Activated CD8-positive, alpha-beta T cell treated with anti-CD3 and anti-CD28 coated beads for 36 hours (primary cell): ENCODE measurements at places on chromosomes 5 and 9.
A peak's percentile ranks its signal among the peaks of the same experiment; 100 is the strongest.

DNA sequence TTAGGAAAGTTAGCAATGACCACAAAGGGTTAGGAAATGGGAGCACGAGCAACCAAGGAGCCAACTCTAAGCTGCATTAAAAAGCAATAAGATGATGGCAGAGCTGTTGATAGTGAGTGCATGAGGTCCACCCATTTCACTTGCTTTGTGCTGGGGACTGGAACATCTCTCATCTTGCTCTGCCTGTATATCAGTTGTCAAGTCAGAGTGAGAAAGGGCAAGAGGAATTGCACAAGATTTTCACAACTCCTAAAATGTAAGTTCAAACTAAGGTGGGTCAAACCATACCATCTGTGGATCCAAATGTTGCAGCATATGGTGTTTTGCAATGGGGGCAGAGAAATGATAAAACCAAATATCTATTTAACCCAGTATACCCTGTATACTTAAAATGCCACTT lies 2.8 kb upstream of the ESM1 start:
- no peak for DNase-seq

DNA sequence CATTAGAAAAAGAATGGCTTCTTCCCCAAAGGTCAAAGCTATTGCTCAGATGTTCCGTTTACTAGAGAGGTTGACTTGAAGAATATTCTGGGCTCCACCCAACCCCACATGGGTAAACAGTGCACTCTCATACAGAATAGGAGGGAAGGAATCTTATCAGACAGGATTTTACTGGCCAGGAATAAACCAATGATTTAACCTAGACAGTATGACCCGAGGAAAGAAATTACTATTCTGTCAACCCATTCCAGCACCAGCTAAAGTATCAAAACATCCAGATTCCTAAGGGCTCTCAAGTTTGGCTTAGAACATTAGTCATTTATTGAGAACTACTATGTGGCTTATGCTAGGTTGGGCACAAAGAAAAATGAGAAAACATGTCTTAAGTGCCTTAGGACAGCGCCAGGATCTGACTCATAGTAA lies 493.6 kb upstream of the KLF4 start:
- no peak for DNase-seq

DNA sequence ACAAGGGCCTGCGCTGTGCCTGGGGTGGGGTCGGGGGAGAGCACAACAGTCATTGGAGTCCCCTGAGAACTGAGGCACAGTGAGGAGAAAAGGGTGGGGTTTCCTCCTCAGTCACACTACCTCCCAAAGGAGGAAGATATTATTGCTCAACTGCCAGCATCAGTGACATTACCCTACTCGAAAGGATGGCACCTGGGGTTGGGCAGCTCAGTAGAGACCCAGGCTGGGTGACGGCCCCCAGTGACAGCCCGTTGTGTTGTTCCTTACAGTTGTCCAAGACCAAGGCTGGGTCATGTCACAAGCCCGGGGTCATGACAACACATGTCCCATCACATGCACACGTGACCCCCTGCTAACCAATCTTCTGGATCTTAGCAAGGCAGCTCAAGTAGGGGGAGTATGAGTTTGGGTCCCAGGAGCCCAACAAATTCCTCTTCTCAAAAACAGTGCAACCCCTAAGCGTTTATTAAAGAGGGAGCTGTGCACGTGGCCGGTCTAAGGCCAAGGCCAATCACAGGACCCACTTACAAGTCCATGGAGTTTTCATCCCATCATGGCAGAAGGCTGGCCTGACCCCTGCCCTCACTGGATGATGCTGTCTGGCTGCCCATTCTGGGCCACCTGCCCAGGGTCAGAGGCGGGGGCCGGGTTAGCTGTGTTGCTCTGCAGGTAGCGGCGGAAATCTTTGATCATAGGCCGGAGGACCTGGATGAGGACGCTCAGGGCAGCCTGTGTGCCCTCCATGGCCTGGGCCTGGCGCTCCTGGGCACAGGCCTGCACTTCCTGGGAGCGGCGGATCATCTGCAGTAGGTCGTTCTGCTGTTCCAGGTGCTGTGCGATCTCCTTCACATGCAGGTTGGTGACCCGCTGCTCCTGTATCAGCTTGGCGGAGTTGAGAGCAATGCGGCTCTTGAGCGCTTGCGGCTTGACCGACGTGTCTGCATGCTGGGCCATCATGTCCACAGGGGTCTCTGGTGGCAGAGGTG lies 4.0 kb downstream of the NAIF1 start:
- DNase-seq = no peak

DNA sequence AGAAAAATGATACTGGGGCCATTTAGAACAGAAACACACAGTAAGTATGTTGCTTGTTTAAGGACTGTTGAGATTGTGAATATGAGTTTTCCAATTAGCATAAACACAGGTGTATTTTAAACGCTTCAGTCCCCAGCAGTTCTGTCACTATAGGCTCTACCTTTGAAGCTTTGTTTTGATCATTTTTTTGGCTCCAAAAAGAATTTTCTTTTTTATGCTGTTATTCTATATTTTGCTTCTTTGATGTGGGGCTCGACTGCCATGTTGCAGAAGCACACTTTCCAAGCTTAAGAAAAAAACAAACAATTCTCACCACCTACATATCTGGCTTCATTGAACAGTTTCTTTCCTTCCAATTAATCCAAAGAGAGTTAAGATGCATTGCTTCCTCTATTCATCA lies 131.0 kb upstream of the DMAC1 start:
- no peak for DNase-seq

DNA sequence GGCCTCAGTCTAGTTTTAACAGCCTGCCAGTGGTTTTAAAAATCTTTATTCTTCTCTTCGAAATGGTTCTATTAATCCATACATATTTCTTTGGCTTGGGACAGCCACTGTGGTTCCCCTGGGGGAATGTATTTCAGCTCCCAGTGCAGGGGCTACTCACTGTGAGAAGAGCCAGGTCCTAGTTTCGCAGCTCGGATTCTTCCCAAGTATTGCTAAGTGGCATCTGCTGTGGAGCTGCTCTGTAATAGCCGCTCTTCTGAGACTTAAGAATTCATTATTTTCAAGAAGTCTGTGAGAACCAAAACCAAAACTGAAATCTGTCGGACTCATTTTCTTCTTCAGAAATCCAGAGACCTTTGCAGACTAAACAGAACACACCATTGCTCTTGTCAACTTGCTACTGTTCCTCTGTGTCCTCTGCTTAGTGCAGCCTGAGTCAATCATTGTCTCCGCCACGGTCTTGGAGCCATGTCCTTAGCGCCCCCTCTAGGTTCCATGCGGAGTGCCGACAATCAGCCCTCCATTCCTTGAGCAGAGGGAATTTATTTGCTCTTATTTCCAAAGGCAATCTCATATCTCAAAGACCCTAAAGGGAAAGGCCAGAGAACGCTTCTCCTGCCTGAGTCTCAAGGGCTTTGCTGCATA lies 478.2 kb downstream of the SPATA31D1 start:
- DNase-seq = no peak

DNA sequence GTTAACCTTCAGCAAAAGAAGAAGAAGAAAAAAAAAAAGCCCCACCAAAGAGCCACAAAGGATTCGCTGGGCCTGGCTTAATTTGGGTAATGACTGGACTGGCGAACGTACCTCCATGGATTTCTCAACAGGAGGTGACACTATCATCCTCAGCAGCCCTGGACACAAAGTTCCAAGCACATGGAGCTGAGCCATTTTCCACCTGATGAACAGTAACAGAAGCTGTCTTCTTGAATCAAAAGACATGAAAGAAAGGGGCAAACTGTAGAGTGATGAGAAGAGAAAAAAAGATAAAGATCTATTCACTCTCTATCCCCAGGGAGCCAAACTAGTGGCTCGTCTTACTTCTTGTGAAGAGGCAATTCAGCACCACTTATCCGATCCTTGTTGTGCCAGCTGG lies 150.2 kb upstream of the TRPM3 start:
- DNase-seq = no peak

- DNase-seq = no peak
Observed at GRCh38 chr5:6434731-6435130, 13.9 kb upstream of the UBE2QL1 start.

DNA sequence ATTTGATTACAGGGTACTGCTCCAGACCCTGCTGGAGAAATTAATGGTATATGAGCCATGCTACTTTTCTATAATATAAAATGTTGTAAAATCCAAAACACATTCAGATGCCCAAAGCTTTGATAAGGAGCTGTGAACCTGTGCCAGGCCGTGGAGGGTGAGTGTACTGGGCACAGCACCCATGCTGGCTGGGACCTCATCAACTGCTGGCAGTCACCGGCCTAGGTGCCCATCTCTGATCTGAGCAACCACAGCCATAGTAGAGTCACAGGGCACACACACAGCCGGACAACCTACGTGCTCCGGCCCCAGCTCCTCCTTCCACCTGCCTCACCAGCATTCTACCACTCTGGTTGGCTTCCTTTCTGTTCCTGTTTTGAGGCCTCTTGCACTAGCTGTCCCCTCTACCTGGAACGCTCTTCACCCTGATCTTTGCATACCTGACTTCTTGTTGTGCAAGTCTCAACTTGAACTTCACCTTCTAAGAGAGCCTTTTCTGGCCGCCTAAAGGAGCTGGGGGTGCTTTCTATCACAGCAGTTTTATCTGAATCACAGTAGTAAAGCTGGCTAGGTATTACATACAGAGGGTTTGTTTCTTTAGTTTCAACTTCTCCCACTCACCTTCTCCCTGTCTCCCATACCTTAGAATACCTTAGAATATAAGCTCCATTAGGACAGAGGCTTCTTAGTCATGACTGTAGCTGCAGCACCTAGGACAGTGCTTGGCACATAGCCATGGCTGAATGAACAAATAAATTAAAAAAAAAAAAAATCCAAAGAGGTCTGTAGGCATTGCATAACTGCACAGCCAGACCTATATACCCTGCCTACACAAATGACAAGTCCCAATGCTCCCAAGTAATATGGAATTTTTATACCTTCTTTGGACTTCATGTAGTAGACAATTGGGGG lies 51.7 kb downstream of the MED27 start:
- DNase-seq = no peak

DNA sequence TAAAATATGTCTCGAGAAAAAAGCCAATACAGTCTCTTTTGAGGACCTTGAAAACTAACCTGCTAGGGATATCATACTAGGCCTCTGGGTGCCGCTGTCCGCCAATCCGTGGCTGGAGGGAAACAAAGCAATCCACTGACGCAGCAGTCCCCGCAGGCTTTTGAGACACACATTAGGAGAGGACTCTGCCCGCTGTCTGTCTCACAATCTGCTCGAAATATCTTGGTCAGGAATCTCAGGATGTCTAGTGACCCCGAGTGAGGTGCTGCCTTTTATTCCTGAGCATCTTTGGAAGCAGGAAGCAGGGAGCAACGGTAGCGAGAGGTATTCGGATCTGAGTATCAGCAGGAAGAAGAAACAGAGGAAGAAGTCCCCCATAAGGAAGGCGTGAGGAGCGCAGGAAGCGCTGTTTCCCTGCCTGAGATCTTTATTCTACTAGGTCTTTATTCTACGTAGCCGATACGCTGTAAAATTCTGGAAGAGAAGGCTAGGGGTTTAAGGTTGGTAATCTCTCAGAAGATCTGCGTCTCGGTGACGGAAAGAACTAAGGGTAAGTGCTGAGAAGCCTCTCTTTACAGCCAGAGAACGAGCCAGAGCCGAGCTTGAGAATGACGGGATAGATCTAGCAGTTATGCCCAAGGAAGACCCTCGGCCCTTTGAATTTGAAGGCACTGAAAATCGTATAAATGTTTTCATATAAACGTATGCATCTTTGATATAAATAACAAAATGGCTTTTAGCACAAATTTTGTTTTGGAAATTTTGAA lies 4.0 kb upstream of the PCDHGA1 start:
- peak; percentile 84 for DNase-seq

GRCh38 chr5:177610770-177611445 lies 11.0 kb downstream of the B4GALT7 start:
- no peak for DNase-seq

DNA sequence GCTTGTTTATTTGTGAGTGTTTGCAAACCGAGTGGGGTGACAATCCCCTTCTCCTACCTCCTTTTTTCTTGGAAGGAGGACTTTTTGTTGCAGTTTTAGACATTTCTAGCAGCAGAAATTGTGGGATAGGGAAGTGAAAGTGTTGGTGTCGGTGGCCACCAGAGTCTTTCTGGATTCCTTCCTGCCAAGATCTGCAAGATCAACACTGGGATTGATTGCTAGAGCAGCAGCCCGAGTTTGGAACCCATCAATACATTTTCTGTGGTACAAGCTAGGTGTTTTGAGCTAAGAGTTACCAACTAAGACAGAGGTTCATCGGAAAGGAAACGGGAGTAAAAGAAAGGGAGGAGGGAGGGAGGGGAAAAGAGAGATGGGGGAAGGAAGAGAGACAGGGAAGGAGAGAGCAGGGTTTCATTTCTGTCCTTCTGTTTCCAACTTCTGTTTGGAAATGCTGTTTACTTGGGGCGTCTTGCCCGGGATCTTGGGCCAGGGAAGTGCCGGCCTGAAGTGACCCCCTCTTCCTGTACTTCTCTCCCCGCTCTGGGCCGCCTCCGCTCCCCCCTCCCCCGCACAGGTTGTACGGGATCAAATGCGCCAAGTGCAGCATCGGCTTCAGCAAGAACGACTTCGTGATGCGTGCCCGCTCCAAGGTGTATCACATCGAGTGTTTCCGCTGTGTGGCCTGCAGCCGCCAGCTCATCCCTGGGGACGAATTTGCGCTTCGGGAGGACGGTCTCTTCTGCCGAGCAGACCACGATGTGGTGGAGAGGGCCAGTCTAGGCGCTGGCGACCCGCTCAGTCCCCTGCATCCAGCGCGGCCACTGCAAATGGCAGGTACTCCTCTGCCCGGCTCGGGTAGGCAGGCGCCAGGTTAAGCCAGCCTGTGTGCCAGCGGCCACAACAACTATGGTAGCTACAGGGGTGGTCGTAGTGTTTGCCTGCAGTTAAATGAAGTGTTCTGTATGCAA lies 4.0 kb downstream of the ISL1 start:
- DNase-seq = no peak

GRCh38 chr5:126446498-126447224 lies 23.5 kb downstream of the GRAMD2B start:
- peak; percentile 82 for DNase-seq

DNA sequence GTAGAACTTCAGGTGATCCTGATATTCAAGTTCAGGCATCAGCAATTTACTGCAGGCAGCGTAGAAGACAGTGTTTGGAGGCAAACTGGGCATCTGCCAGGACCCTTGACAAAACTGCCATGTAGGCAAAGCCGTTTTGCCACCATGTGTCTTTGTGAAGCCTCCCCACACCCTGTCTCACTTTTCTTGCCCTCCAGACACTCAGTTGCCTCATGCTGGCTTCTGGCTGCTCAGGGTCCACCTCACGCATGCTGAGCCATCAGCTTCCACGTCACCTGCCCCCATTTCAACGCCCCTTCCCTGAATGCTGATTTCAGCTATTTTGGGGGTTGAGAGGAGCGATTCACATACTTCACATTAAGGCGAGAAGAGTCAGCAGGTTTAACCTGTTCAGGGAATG lies 165.2 kb upstream of the KLF9 start:
- no peak for DNase-seq

- no peak for DNase-seq
Observed at GRCh38 chr5:144083185-144083584, 87.3 kb downstream of the YIPF5 start.
